ENCODE measurements at places on chromosomes 7 and 10.

DNA sequence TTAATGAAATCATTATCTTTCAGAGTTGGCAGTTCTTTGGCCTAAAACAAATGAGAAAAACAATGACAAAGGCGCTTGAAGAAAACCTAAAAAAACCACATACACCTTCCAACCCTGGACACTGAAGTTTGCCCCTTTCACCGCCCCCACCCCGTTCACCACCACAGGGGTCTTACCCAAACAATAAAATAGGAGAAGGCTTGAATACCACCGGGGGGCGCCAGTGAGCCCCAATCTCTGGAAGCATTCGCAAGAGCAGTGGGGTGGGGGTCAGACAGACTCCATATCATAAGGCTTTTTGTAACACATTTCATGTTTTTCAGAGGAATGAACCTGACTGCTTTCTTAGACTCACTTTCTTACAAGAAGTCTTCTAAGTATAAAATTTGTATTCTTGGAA lies 163.6 kb downstream of the PIP4K2A start:
- no peak for DNase-seq

DNA sequence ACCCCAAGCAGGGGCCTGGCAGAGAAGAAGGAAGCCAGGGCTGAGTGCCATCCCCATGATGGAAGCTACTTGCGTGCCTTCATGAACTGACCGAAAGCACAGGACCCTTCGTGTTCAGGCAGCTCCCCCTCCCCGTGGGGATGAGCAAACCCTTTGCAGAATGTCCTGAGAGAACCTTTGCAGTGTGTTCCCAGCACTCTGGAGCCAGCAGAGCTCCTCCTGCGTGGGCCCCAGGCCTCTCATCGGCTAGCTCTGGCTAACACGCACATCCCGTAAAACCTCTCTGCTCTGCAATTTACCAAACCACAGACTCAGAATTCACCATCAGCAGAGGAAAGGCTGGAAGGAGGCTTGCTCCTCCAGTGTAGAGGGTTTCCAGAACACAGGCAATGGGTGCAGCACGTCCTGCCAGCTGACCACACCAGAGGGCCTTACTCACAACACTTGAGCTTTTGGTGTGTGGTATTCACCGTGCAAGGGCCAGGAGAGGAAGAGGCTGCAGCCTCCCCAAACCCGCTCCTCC lies 3.1 kb downstream of the SH3PXD2A start:
- DNase-seq = no peak

DNA sequence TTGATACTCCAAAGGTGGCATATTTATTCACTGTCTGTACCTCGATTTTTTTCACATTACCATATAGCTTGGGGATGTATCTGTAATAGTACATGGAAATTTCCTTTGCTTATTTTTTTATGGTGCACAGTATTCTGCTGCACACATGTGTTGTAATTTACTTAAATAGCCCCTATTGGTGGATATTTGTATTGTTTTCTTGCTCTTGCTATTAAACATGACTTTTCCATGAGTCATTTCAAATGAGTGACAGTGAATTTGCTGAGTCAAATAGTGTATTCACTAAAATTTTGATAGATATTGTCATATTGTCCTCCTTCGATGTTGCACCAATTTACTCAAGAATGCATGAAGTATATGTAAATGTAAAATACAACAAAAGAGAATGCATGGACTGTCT lies 122.7 kb upstream of the STEAP4 start:
- no peak for DNase-seq

DNA sequence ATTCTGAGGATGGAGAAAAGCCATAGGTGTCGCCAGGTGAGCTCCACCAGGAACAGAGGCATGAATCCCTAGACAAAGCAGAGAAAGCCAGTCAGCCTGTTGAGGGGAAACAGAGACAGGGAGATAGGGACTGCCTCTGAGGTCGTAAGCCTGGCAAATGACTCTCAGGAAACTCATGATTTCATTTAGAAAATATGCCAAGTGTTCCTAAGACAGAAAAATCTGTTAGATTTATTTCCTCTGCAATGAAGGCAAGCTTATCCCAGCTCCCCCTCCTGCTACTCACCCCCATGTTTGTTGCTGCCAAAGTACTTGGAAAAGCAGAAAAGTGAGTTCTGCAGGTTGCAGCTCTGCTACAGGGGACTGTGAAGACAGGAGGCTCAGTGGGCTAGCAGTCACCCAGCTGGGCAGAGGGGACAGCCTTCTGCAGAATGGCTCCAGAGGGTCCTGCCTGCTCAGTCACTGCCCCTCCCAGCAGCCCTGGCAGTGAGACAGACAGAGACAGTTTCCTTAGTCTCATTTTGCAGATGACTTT lies 184.3 kb downstream of the ADRA2A start:
- DNase-seq = no peak

DNA sequence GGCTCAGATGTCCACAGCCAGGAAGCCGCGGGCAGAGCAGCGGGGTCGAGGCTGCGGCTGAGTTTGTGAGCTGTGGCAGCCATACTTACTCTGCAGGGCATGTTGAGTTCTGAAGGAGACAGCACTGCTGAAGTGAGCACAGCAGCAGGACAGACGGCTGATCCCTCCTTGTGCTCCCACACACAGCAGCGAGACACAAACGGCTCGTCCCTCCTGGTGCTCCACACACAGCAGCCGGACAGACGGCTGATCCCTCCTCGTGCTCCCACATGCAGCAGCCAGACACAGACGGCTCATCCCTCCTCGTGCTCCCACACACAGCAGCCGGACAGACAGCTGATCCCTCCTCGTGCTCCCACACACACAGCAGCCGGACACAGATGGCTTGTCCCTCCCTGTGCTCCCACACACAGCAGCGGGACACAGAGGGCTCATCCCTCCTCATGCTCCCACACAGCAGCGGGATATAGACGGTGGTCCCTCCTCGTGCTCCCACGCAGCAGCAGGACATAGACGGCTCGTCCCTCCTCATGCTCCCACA lies 305.1 kb downstream of the PTPRN2 start:
- no peak for DNase-seq

DNA sequence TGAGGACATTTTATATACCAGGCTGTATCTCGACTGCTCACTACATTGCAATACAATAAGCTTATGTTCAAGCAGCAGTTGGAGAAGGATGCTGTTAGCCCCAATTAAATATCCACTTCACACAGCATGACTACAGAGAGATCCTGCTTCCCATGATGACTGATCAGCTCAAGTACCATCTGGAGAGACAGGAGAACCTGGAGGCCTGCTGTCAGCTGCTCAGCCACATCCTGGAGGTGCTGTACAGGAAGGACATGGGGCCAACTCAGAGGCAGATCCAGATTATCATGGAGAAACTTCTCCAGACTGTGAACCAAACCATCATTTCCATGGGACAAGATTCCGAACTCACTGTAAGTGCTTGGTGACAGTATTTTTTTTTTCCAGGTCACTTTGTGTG lies 22.5 kb downstream of the RNF133 start:
- DNase-seq = no peak

- DNase-seq = no peak
Observed at GRCh38 chr7:82085116-82085515, 315.3 kb upstream of the HGF start.

DNA sequence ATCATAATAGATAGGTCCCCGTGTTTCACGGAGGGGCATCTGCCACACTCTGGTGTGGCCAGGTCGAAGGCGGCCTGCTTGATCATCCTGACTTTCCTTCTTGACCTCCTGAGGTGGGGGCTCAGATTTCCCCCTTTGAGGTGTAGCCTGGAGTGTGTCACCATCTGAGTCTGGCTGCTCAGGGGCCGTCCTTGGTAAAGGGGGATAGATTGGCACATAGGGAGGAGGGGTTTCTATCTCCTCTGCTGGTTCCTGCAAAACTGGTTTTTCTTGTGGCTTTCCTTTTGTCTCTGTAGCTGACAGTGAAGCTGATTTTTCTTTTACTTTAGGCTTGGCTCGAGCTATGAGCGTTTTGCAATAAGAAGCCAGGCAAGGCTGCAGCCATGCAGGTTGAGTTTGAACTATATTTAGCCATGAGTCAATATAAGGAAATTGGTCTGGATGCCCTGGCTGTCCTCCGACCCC lies 7.1 kb upstream of the ZNF117 start:
- no peak for DNase-seq

DNA sequence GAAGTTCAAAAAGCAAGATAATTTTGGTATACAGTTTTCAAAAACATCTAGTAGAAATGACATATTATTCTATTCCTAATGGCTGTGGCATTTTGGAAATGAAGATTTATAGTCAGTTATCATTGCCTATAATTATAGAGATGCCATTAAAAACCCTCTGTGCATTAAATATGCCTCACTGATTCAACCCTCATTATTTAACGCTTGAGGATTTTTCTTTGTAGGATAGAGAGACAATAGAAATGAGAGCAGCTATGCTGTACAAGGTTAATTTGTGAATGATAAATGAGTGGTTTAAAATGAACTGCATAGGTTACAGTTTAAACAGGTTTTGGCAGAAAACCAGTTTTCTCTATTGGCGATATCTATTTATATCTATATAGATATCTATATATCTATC lies 32.2 kb upstream of the SEMA3A start:
- DNase-seq = no peak

DNA sequence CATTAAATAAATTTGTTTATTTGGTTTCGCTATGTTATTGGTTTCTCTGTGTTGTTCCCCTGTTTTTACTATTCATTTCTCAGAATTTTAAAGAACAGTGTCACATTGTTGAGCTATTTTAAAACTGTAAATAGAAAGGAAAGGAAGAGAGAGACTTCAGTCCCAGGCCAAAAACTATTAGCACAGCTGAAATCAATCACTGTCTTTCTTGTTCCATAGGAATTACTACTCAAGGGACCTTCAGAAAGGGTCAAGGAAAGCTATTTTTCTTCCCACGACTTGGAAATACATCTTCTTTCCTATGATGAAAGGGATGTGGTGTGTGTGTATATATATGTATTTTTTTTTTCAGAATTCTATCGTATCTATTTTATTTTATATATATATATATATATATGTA lies 29.0 kb upstream of the GNAT3 start:
- no peak for DNase-seq

- no peak for DNase-seq
Observed at GRCh38 chr7:1617957-1618356, 48.1 kb upstream of the PSMG3 start.

DNA sequence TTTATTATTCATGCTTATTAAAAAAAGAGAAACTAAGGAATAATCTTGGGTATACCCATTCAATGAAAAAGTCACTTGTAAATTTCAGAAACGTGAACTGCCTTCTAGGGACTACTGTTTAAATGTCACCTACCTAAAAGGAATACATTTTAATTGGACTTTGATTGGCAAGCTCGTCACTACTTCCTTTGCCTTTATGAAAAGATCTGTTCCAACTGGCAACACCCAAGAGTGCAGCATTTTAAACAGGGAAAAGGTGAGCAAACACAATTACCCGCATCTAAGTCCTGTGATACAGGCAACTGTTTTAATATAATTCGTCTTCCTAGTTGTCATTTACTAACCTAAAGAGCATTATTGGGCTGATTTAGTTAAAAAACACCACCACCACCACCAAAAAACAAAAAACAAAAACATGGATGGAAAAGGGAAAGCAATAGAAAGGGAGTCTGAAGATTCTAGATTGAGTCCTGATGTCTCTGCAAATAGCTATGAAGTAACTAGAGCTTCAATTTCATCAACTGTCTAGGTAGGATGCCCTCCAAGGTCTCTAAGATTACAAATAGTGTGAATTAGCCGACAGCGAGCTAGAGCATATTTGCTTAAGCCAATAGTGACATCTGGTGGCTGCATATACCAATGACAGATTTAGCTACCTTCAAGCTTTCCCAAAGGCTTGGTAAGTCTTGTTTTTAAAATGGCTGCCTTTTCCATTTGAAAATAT lies 33.8 kb upstream of the ICA1 start:
- DNase-seq = peak; percentile 96

DNA sequence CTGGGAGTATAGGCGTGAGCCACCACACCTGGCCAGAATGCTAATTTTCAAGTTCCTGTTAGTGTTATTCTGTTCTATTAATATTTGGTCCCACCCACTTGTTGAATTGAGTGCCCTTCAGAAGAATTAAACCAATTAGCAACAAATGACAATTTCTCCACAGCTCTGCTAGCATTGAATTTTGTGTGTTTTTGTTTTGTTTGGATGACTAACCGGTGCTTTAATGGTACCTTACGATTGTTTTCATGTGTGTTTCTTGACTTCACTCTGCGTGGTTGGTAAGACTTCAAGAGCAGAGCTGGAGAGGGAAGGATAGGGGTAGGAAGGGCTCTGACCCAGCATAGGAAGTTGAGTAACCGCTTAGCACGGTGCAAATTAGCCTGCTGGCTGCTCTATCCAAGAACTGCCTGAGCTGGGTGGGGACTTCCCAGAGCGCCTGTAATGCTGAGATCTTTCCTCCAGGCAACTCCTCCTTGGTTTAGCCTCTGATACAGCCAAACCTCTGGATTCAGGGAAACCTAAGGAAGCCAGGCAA lies 4.6 kb downstream of the ARPC1B start:
- no peak for DNase-seq

DNA sequence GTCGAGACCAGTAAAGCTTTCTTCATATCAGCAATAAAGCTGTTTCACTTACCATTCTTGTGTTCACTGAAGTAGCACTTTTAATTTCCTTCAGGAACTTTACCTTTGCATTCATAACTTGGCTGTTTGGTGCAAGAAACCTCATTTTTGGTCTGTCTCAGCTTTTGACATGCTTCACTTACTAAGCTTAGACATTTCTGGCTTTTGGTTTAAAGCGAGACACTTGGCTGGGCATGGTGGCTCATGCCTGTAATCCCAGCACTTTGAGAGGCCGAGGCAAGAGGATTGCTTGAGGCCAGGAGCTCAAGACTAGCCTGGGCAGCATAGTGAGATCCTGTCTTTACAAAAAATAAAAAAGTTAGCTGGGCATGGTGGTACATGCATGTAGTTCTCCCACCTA lies 15.8 kb downstream of the PLEKHA1 start:
- no peak for DNase-seq

DNA sequence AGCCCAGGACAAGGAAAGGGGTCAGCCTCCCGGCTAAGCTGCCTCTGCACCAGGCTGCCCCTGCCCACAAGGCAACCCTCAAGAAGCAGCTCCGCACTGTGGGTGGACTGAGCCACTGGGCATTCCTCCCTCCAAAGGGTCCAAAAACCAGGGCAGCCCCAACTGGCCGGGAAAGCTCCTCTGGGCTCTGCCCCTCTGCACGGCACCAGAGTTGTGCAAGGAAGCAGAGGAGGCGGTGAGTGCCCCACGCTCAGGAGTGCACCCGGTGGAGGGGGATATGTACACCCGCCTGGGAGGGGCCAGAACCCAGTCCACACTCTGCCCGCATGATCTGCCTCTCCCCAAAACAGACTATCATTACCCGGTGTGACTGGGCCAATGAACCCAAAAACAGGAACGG lies 43.8 kb downstream of the PTPRN2 start:
- DNase-seq = no peak

DNA sequence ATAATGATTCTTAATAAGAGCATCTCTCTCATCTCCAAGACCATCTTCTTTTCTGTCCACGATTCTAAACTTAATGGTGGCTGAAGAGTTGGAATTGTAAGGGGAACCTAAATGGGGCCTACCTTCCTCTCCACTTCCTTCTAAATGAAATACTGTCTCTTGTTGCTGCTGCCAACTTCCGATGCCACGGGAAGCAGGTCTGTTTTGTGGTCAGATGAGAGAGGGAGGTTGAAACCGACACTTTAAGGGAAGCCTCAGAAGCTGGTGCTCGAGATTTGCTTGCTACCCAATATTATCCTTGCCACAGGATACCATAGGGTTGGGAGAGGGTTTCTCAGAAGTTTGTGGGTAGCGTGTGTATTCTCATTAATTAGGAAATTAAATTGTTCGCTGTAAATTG lies 464.1 kb downstream of the SUGCT start:
- DNase-seq = no peak

Measured in NCI-H2081 treated with DMSO at 0.1 percent for 48 hours (cell line).